ENCODE measurements at places on chromosomes 1 and 21. TPM values are rescaled to one million over a fixed set of nuclear protein-coding genes. Genes with fewer than 3 reads are reported as not detected.
A peak's percentile ranks its signal among the peaks of the same experiment; 100 is the strongest.

MCOLN2 gene
- polyA plus RNA-seq, result 0.29 TPM

LMOD1 gene
- polyA plus RNA-seq, result 112 TPM

PIK3R3 gene
- polyA plus RNA-seq, result 1.5 TPM

- no peak for DNase-seq
Observed at GRCh38 chr1:230414102-230414501, 12.0 kb downstream of the PGBD5 start.

DNA sequence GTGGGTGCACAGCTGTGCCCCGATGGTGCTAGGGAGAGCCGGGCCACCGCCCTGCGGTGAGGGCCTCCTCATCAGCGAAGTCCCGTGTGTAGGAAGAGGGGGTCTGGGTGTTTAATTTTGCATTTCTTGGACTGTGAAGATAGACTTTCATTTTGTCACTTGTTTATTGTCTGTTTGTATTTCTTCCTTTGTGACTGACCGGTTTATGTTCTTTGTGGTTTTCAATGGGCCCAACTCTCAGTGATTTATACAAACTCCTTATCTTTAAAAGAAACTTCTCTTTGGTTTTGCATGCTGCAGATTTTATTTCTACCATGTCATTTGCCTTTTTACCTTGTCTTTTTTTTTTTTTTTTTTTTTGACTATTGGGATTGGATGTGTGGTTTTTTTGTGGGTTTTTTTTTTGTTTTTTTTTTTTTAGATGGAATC, 65.1 kb downstream of the COL18A1 start:
- DNase-seq, result peak; percentile 26

- peak; percentile 88 for DNase-seq
Observed at GRCh38 chr1:62621907-62622306, 24.6 kb downstream of the ANGPTL3 start.

GRCh38 chr1:161367684-161368400, at the start of gene CFAP126:
Gene CFAP126 (minus strand): TSS chr1:161367876. CDS start chr1:161367868, 8 bp downstream.
- DNase-seq, result no peak

- DNase-seq, result no peak
Observed at GRCh38 chr1:179808503-179808902, 65.4 kb downstream of the FAM163A start.

DNA sequence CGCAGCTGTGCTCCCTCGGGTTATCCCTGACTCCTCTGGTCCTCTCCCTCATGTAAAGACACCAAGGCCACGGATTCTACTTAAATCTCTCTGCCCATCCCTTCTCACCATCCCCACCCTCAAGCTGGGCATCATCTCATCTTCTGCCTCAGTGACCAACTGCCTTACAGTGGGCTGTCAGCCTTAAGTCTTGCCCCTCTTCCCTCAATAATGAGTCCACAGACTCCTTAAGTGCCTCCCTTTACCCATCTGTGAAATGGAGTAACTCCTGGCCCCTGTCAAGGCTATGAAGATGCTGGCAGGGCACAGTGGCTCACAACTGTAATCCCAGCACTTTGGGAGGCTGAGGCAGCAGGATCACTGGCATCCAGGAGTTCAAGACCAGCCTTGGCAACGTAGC, 12.1 kb downstream of the SH3BGRL3 start:
- no peak for DNase-seq

DNA sequence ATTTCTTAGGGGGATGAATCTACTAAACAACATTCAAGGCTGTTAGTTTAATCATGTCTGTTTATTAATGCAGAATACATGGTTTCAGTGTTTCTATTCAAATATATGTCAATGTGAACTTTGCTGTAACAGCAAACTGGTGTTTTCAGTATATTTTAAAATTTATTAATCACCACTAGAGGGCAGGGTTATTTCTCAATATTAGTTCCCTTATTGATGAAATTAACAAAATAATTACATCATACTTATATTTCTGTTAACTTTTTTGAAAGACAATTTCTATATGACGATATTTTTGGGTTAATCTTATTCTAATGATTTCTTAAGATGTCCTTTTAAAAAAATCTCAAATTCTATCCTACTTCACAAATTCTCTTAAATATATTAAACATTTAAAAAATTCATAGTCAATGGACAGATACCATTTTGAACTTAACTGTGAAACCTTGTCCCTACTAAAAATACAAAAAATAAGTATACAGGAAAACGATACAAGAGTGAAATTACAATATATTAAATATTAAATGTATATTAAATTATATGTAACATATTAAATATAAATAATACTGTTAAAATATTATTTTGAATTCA, 1034.1 kb upstream of the PRMT6 start:
- no peak for DNase-seq

- no peak for DNase-seq
Observed at GRCh38 chr1:180505732-180506335, 3.5 kb upstream of the ACBD6 start.

DNA sequence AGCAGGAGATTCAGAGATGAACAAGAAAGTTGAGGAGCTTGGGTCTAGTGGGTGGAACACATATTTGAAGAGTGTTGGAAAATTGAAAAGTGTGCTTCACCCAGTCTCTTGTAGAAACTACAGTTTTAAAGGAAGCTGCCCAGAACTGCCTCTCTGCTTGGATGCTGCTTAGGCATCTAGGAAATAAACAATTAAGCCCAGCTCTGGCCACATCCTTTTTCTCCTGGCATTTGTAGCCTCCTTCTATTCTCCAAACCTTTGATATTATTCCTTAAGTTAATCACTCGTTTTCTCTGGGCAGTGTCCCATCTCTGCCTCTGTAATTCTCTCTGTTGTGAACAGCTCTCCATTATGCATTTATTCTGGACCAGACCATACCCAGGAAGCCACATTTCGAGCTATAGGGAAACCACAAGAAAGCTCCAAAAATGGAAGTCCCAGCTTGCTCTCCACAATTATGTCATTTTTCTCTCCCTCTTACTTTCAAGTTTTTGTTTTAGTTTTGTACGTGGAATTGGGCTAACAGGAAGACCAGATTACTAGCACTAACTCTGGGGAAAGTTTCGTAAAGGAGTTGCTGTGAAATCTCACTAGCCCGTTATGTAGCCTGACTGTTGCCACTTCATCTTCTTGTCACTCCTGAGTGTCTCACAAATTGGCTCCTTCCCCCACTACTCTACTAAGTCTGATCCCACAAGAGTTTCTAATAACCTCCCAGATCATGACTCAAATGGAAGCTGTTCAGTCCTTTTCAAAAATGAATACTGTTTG, 102.2 kb downstream of the NTMT2 start:
- DNase-seq, result no peak

- DNase-seq, result no peak
Observed at GRCh38 chr1:57007948-57008347, 42.1 kb upstream of the C8B start.
